ENCODE measurements at places on chromosomes 11 and 22.

DNA sequence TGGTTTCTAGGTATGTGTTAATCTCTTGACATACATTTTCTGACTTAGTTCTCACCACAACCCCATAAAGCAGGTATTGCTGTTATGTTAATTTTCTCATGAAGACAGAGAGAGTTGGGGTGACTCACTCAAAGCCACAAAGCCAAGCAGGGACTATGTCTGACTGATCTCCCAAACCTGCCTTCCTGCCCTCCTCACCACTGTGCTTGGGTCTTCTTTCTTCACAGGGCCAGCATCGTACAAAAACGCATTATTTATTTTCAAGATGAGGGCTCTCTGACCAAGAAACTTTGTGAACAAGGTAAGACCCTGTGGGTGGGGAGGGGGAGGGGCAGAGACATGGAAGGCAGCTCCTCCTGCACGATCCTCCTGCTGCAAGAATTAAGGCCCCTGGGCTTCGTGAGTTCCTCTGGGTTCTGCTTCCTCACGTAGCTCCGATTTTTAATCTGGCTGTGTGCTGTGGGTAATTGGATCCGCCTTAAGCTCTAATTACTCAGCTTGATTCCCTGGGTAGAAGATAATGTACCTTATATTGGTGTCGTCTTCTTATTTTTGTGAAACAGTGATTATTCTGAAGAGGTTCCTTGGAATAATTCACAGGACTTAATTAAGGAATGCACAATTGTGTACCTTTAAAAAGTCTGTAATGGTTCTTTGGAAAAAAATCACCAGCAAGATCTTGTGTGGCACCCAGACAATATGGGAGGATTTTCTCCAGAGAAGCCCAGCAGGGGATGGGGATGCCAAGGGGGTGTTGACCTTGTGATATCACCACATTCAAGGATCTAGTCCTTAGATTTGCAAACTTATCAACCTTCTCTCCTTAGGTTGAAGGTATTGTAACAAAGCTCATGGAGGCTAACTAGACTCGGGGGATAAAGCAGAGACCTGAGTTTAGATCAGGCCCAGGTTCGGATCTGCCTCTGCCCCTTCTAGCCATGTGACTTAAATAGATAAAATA is 112.9 kb downstream of the SPON1 start:
- H3K4me3 ChIP-seq = no peak overlapping the region
- H3K27ac ChIP-seq = no peak overlapping the region
- H3K36me3 ChIP-seq = no peaks in the 10 kb centered on the region
- no peak for DNase-seq
- H3K27me3 ChIP-seq = peaks cover 2% of the 10 kb centered on the region
- H3K4me1 ChIP-seq = no peaks in the 10 kb centered on the region

DNA sequence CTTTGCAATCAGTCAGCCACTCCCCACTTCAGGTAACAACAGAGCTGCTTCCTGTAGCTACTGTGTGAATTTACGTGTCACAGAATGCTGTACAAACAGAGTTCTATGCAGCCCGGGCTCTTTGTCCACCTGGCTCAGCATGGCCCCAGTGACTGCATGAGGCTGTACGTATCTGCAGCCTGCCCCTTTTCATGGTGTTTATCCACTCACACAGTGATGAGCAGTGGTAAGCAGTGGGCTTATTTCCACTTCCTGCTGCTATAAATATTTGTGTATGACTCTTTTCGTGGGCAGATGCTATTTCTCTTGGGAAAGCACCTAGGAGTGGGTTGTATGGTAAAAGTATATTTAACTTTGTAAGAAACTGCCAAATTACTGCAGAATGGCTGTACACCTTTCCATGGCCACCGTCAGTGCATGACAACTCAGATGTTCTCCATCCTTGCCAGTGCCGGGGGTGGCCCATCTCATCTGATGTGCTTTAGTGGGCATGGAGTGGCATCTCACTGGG is 43.3 kb downstream of the MYEOV start:
- H3K4me3 ChIP-seq = no peak overlapping the region
- peaks cover 66% of the 10 kb centered on the region for H3K36me3 ChIP-seq
- peaks cover 75% of the 10 kb centered on the region for H3K4me1 ChIP-seq
- DNase-seq = peak; percentile 54

GRCh38 chr11:75286826-75287465 is 46.4 kb downstream of the TPBGL start:
- peaks cover 9% of the 10 kb centered on the region for H3K4me1 ChIP-seq
- H3K36me3 ChIP-seq = no peaks in the 10 kb centered on the region
- peak; percentile 32 for DNase-seq
- H3K27me3 ChIP-seq = peaks cover 1% of the 10 kb centered on the region

- H3K27me3 ChIP-seq = peaks cover 14% of the 10 kb centered on the region
- no peak overlapping the region for H3K4me3 ChIP-seq
- H3K27ac ChIP-seq = no peak overlapping the region
- H3K36me3 ChIP-seq = peaks cover 22% of the 10 kb centered on the region
- H3K4me1 ChIP-seq = peaks cover 39% of the 10 kb centered on the region
Observed at GRCh38 chr11:76788661-76789442, 5.7 kb downstream of the TSKU start.

DNA sequence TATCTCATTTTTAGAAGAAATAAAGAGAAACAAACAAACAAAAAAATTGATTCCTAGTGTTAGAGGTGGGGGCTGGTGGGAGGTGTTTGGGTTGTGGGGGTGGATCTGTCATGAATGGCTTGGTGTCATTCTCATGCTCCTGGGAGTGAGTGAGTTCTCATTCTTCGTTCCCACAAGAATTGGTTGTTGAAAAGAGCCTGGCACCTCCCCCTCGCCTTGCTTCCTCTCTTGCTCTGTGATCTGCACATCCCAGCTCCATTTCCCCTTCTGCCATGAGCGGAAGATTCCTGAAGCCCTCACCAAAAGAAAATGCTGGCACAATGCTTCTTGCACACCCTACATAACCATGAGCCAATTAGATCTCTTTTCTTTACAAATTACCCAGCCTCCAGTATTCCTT is 277.8 kb downstream of the ST3GAL4 start:
- peaks cover 9% of the 10 kb centered on the region for H3K36me3 ChIP-seq
- H3K4me3 ChIP-seq = no peak overlapping the region
- H3K27me3 ChIP-seq = peaks cover 1% of the 10 kb centered on the region
- no peak for DNase-seq
- H3K27ac ChIP-seq = no peak overlapping the region

- no peak for DNase-seq
- H3K36me3 ChIP-seq = no peaks in the 10 kb centered on the region
- H3K27ac ChIP-seq = no peak overlapping the region
- H3K4me1 ChIP-seq = no peaks in the 10 kb centered on the region
- no peak overlapping the region for H3K4me3 ChIP-seq
Observed at GRCh38 chr22:39234867-39235687, 9.7 kb downstream of the PDGFB start.

GRCh38 chr11:123040111-123040432 is 21.9 kb downstream of the HSPA8 start:
- H3K4me3 ChIP-seq = no peak overlapping the region
- no peaks in the 10 kb centered on the region for H3K4me1 ChIP-seq
- no peaks in the 10 kb centered on the region for H3K36me3 ChIP-seq
- DNase-seq = no peak
- H3K27me3 ChIP-seq = no peaks in the 10 kb centered on the region
- H3K27ac ChIP-seq = no peak overlapping the region

GRCh38 chr11:73048446-73048845 is 93.7 kb downstream of the FCHSD2 start:
- H3K36me3 ChIP-seq = no peaks in the 10 kb centered on the region
- DNase-seq = no peak
- no peaks in the 10 kb centered on the region for H3K27me3 ChIP-seq
- H3K4me3 ChIP-seq = no peak overlapping the region
- H3K4me1 ChIP-seq = peaks cover 18% of the 10 kb centered on the region

- H3K4me3 ChIP-seq = no peak overlapping the region
- H3K27me3 ChIP-seq = no peaks in the 10 kb centered on the region
- DNase-seq = no peak
- H3K4me1 ChIP-seq = no peaks in the 10 kb centered on the region
- no peak overlapping the region for H3K27ac ChIP-seq
- 0 out of 2 replicates have a peak, but pooled peaks cover 4% of the 10 kb centered on the region for H3K36me3 ChIP-seq
Observed at GRCh38 chr22:19902245-19902715, 39.3 kb upstream of the COMT start.

GRCh38 chr11:134236834-134237556 is 12.5 kb downstream of the VPS26B start:
- peaks cover 18% of the 10 kb centered on the region for H3K4me1 ChIP-seq
- peaks cover 17% of the 10 kb centered on the region for H3K36me3 ChIP-seq
- H3K27ac ChIP-seq = no peak overlapping the region
- peak overlapping the region; percentile 4 for H3K4me3 ChIP-seq
- H3K27me3 ChIP-seq = no peaks in the 10 kb centered on the region

Measured in HFFc6 (cell line).